ENCODE measurements at places on chromosomes 7 and 10. TPM values are rescaled to one million over a fixed set of nuclear protein-coding genes. Genes with fewer than 3 reads are reported as not detected.

Gene SUN3
- total RNA-seq, result not detected

Gene SFTPA1
- not detected for total RNA-seq

Gene PHYHIPL
- not detected for total RNA-seq

Gene CRPPA
- total RNA-seq, result 1.6 TPM

Gene GPR85
- total RNA-seq, result 2.6 TPM

Gene PRR15
- 1.3 TPM for total RNA-seq

Gene PAPOLB
- total RNA-seq, result not detected

Gene TRA2A
- total RNA-seq, result 45.8 TPM

Gene CRHR2
- not detected for total RNA-seq

Gene THSD7A
- total RNA-seq, result 1.6 TPM

DNA sequence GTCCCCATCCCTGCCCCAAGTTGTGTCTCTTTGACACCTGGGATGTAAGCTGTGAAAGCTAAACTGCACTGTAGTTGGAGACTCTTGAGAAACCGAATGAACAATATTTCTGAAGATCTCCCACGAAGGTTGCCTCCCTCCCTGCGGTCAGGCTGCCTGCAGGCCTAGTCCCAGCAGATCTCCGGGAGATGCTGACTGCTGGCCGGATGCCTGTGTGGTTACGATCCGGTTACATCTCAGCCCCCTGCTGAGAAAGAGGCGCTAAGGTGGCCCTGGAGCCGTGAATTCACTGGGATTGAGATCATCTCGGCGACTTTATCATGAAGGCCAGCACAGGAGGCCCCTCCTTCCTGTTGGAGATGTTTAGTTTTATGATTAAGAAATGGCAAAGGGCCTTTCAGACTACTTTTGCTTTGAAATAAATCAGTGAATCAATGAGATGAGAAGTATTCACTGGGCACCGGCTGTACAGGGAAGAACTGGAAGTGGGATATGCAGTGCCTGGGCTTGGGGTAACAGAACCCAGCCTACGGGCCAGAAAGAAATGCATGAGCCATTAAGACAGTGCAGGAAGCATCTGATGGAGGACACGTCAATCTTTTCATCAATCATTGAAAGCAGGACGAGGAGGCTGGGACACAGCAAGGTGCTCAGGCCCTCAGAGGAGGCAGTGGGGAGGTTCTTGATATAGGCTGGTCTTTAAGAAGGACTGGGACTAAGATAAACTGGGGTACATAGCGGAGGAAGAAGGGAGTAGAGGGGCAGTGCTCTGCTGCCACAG, 177.6 kb downstream of the PRKAG2 start:
- DNase-seq, result peak; percentile 92

GRCh38 chr7:158849768-158850544, 6.4 kb upstream of the DYNC2I1 start:
- DNase-seq, result no peak

DNA sequence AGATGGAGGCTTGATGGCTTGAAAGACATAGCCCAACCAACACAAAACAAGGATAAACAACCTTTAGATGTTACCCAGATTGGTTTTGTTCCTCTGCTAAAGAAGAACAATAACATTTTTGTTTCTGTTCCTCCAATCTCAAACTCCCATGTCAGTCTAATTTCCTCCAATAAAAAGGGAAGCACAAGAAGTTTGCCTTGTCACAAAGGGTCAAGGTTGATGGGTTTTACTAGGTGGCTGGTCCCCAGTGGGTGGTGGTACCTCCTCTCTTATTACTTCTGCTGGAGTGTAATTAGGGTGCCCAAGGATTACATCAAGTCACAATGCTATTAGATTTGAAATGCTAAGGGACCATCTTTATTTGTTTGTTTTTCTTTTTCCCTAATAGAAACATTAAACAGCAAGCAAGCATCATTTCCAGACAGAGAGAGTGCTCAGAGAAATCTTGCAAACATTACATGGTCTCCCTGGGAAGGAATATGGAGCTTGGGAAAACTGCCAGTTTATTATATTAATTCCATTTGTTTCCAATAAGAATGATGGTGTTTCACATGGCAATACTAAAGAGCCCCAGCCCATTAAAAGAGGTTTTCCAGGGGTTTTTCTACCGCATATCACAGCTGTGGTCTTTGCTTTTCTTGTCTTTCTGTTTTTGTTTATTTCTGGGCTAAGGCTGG, 78.3 kb upstream of the AOAH start:
- no peak for DNase-seq

DNA sequence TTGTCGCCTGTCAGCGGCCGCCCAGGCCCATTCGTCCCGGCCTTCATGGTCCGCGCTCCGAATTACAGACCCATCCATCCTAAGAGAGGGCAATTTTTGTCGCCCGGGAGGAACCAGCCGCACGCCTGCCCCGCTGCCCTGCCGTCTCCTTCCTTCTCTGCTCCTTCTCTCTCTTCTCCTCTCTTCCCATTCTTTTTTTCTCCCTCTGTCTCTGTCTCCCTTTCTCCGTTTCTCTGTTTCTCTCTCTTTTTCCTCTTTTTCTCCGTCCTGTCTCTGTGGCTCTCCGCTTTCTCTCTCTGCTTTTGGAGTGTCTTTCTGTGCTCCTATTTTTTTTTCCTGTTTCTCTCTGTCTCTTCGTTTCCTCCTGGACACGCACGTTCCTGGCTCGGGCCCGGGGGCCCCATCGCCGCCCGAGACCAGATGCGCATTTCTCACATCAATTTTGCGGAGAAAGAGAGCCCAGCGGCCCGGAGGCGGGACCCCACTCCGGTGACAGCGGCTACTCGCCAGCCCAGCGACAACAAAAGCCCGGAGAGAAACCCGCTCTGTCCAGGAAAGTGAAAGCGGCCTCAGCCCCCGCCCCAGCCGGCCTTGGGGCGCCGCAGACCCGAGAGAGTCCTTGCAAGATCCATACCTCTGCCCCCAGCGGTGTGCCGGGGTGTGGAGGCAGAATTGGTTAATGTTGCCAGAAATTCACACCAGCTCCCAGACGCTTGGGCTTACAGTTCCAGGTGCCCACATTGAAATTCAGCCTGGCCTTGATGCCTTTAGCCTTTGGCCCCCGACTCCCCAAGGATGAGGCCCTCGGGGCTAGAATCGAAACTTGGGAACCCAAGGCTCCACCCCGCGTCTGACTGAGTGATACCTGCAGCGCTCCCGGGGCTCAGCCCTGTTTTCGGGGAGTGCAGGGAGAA, 4.1 kb downstream of the LBX1 start:
- DNase-seq, result no peak

- peak; percentile 10 for DNase-seq
These were observed 72.7 kb upstream of the ASAH2 start for GRCh38 chr10:50324046-50324445.

GRCh38 chr7:44331682-44332081, 6.3 kb upstream of the CAMK2B start:
- DNase-seq, result no peak

DNA sequence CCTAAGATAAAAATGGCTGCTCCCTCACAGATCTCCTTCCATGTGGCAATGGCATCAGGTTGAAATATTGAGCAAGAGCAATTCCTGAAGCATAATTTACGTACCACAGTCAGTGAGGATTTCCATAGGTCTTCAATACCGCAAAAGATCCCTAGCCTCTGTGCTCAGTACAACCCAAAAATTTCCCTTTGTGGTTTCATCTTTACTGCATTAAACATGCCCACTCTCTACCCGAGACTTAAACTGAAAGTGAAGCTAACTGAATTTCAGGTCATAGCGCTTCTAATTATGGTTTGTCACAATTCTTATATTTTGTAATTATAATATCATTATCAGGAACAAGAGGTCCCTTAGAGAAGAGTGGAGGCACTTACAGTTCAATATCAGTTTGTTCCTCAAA, 1071.1 kb downstream of the XPNPEP1 start:
- no peak for DNase-seq

GRCh38 chr10:124995605-124996004, 53.7 kb downstream of the ZRANB1 start:
- DNase-seq, result no peak

GRCh38 chr7:132485136-132485535, 91.1 kb downstream of the PLXNA4 start:
- peak; percentile 16 for DNase-seq

DNA sequence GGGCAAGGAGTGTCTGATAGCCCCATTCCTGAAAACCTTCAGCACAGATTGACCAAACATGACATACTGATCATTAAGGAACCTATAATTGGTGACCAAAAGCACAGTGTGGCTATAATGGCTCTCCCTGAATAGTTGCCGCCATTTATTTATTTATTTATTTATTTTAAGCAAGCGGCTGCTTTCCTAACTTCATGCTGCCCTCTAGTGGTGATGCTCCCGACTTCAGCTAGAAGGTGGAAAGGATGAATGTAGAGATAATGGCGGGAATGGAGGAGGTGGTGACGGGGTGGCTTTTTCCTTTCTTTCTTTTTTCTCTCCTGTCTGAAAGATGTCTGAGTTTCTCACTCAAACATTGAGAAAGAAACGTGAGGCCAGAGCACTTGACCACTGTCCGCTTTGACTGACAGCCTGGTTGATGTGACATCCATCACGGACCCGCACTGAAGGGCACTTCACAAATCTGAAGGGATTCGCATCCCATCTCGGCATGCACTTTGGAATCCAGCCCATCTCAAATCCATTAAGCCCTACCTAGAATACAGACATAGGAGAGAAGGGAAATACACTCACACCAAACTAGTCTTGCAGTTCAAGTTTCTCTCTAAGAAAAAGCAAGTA, 1090.1 kb downstream of the KCNMA1 start:
- DNase-seq, result peak; percentile 88

DNA sequence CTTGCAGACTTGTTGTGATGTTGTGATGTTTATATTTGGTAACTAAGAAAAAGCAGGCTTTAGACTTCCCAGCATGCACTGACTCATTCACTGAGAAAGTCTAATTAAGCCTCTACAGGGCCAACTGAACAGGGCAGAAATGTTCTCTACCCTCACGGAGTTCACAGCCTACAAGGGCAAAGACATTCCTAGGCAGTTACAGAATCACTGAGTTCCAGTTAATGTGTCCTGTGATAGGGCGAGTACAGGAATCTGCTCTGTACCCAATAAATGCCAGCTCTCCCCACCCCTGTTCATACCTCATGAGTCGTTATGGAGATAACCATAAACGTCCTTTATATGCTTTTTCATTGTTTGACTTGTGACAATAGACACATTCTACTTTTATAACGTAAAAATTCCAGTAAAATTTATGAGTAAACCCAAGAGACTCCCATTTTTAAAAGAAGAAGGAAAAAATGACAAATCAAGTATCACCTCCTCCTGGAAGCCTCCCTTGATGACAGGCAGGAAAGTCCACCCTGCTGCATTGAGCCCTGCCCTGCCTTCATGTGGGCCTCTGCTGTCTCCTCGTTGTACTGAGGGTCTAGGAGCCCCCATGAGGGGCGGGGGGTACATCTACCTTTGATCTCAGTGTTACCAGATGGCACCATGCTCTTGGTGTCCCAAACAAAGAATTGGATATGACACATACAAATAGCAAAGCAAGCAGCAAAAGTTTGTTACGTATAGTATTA, 14.3 kb downstream of the MUC12 start:
- peak; percentile 55 for DNase-seq

GRCh38 chr10:132461103-132461682, 64.2 kb downstream of the PWWP2B start:
- no peak for DNase-seq

DNA sequence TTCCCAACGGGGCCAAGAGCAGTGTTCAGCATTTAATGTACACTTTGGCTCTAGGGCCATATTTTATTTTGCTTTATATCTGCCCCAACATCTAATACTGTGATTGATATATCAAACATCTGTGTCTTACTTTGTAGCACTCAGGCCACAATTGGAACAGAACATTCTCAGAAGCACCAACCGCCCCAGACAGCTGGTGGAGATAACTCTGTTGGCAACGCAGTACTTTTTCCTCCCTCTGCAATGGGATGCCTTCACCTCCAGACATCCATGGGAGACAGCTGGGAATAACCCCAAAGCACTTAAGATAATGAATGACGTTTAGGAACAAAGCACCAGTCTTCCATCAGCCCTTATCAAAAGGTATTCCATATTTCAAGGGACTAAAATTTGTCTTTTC, 57.4 kb downstream of the PIP4K2A start:
- DNase-seq, result no peak

DNA sequence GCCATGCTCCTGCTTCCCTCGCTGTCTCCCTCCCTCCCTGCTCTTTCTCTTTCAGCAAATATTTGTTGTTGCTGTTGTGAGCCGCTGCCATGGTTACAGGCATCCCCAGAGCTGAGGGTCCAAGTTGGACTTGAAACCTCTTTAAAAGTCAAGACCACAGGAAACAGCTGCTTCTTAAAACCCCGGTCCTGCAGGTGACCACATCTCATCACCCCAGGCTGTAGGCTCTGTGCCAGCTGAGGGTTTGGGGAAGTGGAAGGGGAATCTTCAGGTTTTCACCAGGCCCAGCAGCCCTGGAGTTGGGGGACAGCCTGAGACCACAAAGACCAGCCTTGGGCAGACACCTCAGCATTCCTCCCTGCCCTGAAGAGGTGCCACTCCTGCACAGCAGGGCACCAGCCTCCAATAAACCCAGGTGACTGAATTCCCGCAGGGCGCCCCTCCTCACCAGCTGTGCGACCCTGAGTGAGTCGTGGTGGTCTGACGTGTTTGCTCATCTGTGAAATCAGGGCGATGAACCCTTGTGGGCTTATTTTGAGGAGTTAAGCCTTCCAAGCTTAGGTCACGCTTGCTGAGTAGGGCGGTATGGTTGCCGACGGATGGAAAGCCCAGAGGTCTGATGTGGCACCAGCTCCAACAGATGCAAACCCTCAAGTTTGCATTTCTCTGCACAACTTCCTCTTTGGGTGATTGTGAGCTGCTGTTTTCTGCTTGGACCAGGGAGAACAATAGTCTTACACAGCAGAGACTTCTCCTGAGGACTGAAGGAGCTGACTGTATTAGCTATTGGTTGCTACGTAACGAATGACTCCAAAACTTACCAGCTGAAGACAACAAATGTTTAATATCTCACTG, 24.8 kb downstream of the NPTX2 start:
- DNase-seq, result no peak

DNA sequence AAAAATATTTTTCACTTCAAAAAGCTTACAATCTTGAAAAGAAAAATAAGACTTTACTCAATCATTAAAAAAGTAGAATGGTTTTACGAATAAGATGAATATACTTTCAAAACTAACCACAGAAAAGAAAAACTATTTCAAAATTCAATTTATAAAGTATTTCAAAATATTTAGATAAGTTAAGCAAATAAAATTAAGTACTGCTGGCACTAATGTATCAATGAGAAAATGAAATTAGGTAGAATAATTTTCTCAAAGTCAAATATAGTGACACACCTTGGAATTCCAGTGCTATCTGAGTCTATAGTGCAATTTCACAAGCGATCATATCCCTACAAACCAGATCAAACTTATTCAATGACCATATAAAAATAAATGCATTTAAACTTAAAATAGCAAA, 109.8 kb upstream of the SEMA3A start:
- no peak for DNase-seq

GRCh38 chr10:3042589-3042988, 24.8 kb upstream of the PFKP start:
- DNase-seq, result peak; percentile 75

- peak; percentile 23 for DNase-seq
These were observed 117.1 kb downstream of the DYNC2I1 start for GRCh38 chr7:158973440-158973839.
